ENCODE measurements at places on chromosomes 2 and 18.

DNA sequence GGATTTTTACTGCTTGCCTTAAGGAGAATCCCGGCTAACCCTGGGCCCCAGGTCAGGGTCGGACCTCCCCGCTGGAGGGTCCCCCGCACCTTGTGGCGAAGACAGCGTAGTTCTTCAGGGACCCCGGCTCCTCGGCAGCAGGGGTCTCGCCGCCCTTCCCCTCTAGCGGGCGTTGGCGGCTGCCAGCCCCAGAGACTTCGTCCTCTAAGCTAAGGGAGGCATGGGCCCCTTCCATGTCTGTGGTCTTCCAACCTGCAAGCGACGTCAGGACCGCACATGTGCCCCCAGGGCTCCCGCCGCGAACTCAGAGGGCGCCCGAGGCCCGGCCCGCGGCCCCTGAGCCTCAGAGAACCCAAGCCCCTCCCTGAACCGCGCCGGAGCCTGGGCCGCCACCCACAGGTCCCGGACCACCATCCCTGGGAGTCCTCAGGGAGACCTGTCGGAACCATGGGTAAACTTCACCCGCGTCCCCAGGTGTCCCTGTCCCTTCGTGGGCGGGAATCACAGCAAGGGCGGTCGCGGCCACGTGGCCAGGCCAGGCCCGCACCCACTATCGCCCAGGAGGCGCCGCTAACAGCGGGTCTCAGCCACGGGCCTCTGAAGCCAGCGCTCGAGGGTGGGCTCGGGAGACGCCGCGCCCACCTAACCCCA is 562 bp downstream of the ANKMY1 start:
- DNase-seq: no peak

DNA sequence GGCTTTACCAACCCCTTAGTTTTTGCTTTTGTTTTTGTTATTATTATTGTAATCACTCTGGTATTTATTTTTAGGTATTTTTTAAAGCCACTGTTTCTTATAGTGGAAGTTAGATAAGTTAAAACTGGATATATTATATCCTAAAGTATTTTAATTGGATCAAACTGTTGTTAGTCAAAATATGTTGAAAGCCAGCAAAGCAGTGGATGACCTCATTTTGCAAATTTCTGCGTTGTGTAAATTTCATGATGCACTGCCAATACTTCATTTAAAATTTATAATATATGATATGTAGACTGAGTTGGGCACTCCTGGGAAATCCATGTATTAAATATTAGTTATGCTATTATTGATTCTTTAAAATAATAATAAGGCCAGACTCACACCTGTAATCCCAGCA is 661.7 kb upstream of the NRXN1 start:
- DNase-seq: no peak

DNA sequence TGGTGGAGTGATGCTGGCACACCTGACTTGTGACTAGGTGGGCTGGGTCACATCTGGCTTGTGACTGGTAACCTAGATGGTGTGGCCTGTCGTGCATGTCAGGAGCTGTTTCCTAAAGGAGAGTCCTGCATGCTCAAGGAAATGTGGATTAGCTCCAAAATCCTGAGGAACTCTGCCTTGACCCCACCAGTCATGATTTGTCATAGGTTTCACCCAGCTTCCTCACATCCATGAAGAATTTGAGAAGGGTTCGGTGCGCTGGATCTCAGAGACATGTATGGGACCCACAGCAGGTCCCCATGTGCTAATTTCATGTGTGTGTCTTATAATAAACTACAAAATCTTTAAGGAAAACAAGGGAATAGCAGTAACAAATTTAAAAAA is 107.2 kb downstream of the COL6A3 start:
- no peak for DNase-seq

DNA sequence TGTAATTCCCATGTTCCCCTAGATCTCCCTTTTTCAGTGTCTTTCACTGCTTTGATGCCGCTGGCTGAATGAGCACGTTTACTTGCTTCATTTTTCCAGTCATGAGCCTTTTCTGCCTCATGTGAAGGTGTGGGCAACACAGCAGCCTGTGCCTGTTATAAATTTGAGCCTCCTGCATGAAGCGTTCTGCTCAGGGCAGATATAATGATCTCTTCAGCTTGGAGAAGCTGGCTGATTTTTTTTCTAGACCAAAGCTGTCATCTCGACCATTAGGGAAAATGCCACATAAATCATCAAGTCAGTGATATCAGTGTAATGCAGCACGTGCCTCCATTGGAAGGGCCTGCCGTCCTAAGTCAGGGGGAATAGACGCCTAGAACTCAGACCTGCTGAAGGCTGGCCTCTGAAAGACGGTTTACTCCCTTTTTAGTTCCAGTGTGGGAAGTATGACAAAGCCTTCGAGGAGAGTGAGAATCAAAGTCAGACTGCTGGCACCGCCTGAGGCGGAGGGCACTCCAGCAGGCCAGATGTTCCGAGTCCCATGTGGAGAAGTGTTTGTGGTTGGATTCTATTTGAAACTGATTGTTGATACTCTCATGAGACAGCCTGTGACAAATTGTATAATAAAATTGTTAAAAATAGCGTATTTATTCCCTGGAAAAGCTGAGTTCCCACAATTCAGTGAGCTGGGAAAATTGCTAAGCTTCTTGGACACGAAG is 196.5 kb downstream of the MYO1B start:
- DNase-seq: no peak

- no peak for DNase-seq
Observed at GRCh38 chr18:58580623-58581022, 48.3 kb downstream of the ALPK2 start.

DNA sequence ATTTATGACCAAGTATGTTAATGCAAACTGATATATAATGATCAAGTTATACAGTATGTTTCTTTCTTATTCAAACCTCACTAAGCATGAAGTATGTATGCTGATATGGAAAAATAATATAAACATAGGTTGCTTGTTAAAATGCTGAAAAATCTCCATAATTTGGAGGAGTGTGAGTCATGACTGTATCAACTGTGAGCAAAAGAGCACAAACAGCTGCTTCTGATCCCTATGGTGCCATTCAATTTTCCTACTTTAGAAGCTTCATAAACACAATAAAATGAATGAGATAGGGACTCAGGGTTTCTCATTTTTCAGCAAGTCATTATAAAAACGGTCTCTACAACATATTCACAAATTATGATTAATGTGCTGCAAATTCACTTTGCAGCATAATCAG is 129.9 kb upstream of the TFPI start:
- DNase-seq: no peak

- no peak for DNase-seq
Observed at GRCh38 chr18:76985156-76985950, 147.2 kb downstream of the MBP start.

GRCh38 chr2:120951693-120952092 is 216.0 kb downstream of the GLI2 start:
- no peak for DNase-seq

DNA sequence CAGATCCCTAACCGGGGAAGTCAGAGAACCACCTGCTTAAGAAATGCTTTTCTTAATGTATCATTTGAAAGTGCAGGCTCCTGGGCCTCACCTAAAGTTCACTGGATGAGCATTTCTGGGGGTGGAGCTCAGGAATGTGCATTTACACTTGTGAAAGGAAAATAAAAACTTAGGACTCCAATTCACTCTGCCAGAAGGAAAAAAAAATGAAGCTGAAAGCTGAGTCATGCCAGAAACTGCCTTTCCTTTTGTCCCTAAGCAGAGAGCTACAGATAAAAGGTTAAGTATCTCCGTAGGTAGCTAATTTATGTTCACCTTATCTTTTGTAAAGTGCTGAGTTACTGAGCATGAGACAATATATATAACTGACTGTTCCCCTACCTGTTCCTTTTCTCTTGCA is 229.5 kb upstream of the MEX3C start:
- DNase-seq: no peak

DNA sequence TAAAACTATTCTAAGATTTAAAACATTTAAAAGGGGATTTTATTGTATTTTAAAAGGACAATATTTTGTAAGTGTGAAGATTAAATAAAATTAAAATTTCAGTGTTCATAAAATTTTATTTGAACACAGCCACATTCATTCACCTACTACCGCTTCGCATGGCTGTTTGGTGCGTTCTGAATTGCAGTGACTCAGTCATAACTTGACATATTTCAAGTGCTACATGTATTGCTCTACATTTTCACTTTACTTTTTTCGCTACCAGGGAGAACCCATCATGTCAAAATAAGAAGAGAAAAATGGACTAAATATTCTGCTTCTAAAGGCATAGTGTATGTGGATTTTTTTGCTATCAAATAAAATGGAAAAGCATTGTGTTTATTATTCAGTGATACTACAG is 8.7 kb downstream of the PTH2R start:
- no peak for DNase-seq

DNA sequence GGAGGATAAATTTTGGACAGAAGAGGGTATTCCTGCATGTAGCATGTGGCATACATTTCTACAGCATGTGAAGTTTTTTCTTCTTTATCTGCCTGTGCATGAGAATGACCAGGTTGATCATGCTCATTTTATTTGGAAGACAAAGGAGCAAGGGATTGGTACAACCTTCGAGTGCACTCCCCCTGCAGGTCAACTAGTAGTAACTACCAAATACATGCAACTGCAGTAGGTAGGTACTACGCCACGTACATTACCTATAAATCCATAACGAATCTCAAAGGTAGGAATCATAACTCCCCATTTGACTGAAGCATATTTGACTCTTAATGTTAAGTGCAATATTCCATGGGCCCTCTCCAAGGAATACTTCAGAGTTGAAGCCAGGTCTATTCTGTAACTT is 763.9 kb downstream of the TSN start:
- DNase-seq: no peak

GRCh38 chr2:148680462-148680861 is 35.9 kb downstream of the EPC2 start:
- DNase-seq: no peak

DNA sequence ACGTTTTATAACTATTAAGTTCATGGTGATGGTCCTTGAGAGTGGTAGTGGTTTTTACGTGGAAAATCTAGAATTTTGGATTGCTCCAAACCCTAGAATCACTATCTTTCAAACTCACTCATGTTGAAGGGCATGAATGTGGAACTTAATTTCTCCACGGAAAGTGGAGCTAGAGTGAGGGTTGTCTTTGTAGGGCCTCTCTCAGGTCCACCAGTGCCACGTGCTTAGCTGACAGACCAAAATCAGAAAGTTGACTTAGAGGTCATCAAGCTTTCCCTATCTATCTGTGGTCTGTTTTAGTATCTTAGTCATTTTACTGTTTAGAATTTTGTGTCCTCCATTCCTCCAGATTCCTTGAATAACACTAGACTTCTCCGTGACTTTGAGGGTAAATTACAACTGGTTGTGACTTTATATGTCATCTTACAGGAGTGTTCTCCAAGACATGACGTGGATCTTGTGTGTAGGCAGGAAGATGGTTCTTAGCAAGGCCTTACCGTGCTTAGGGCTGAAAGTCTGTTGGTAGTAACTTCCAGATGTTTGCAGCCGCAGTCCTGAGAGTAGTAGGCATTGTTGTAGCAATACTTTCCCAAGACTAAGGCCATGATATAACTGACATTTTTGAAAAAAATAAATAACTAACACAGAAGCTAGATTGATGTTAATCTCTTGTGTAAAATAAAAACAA is 26.8 kb downstream of the DIS3L2 start:
- no peak for DNase-seq

DNA sequence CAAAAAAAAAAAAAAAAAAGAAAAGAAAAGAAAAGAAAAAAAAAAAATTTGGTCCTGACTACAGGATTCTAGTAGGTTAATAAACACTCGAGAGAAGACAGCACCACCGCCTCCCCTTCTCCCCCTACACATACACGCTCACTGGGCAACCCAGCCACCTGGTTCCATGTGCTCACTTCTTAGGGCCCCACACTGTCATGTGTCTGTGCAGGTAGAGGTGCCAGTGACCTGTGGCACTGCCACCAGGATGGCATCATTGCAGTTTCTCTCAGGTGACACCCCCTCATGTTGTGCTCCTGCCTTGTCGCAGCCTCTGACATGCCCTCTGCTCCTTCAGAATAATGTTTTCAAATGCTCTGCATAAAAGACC is 39.7 kb upstream of the LYPD6B start:
- no peak for DNase-seq

- no peak for DNase-seq
Observed at GRCh38 chr18:37533647-37534584, 31.7 kb downstream of the CELF4 start.

DNA sequence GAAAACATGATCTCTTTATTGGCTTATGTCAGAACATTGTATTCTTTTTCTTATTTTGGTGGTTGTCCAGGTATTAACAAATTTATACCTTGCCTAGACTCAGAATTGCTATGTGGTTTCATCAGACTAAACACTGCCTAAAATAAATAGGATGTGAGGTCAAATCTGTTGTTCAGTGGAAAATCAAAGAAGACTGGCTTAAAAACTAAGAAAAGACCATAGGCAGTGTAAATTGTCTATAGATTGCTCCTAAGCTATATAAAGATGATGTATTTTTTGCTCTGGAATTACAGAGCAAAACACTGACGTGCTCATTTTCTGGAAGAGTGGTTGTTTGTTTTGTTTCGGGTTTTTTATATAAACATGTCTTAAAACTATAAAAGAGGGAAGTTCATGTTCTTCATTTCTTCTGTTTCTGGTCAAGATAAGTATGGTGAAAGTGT is 266.0 kb downstream of the ALPK2 start:
- no peak for DNase-seq

- no peak for DNase-seq
Observed at GRCh38 chr2:43818761-43819160, 19.9 kb downstream of the ABCG5 start.

GRCh38 chr2:218273908-218274249 is 3.6 kb downstream of the PNKD start:
- DNase-seq: no peak

GRCh38 chr2:179818546-179818945 is 42.9 kb downstream of the ZNF385B start:
- DNase-seq: no peak

GRCh38 chr18:78242806-78243205 is 736.8 kb upstream of the SALL3 start:
- no peak for DNase-seq

DNA sequence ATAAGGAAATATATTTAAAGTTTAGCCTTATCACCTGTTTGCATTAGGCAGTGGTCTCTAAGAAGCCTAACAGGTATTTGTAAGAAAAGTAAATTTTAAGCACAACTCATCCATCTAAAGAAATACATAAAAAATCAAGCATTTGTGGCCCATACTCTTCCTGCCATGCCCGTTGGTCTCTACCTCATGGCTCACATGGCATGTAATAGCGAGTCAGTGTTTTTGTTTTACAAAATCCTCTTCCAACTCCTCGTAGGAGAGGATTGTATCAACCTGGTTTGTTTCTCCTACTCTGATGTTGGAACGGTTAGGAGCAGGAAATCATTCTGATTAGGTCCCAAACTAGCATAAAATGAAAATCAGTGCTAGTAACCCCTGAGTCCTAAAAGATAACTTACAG is 91.8 kb downstream of the FMNL2 start:
- no peak for DNase-seq

Measured in activated naive CD4-positive, alpha-beta T cell treated with anti-CD3 and anti-CD28 coated beads, Interleukin-2, amount 10 ng/mL, durations not matched to agents 7 days and 5 days (primary cell).